ENCODE measurements at places on chromosomes 12 and 14. TPM values are rescaled to one million over a fixed set of nuclear protein-coding genes. Genes with fewer than 3 reads are reported as not detected.
A peak's percentile ranks its signal among the peaks of the same experiment; 100 is the strongest.

DNA sequence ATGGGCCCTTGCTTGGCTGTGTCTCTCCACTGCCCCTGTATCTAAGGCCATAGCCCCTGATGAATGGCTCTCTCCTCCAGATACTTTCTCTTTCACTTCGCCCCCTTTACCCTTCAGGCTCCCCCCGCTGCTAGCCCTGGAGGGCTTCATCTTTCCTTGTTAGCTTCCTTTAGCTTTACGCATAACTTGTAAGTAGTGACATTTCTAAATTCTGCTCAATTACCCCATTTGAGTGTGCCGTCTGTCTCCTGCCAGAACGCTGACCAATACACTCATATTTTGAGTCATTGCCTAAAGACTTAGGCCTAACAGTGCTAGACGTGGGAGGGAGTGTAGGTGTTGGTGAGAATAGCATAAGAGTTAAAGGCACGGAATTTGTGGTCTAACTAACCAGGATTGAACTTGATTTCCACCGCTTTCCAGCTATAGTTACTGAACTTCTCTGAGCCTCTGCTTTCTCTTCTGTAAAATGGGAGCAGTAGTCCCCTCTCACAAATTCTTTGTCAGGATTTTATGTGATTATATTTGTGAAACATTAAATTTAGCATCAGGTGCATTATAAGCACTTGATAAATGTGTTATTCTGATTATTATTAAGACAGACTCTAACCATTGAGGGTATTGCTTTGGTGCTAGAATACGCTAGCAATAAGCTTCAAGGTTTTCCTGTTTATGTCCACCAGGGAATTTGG, 129.3 kb downstream of the ZFP36L1 start:
- no peaks in the 10 kb centered on the region for H3K36me3 ChIP-seq
- peak overlapping the region; percentile 66 for H3K27ac ChIP-seq
- H3K4me3 ChIP-seq = peak overlapping the region; percentile 14
- H3K27me3 ChIP-seq = no peaks in the 10 kb centered on the region
- no peak for DNase-seq

- DNase-seq = no peak
- H3K27ac ChIP-seq = no peak overlapping the region
- no peak overlapping the region for H3K4me3 ChIP-seq
- no peaks in the 10 kb centered on the region for H3K27me3 ChIP-seq
Observed at GRCh38 chr12:62135553-62136200, 124.5 kb upstream of the USP15 start.

DNA sequence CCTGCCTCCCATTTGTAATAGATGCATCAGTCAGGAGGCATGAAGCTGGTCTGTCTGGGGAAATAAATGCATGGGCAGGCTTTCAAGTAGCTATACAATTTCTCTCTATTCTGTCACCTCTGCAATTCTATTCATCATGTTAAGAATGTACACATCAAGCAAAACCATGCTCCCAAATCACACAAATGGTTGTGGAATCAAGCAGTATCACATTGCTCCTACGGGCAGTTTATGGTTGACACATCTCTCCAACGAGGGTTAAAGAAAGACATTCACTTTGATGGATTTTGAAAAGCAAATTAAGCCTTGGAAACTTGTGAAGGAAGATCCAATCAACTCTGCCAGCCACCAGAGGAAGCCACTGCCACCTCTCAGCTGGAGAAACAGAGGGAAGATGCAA, 1277.4 kb upstream of the TMEM132C start:
- H3K4me1 ChIP-seq = no peaks in the 10 kb centered on the region
- no peak overlapping the region for H3K4me3 ChIP-seq
- H3K27ac ChIP-seq = no peak overlapping the region
- DNase-seq = no peak

- no peak for DNase-seq
- no peaks in the 10 kb centered on the region for H3K27me3 ChIP-seq
- no peaks in the 10 kb centered on the region for H3K4me1 ChIP-seq
- no peak overlapping the region for H3K27ac ChIP-seq
Observed at GRCh38 chr12:59023861-59024424, 103.6 kb upstream of the LRIG3 start.

DNA sequence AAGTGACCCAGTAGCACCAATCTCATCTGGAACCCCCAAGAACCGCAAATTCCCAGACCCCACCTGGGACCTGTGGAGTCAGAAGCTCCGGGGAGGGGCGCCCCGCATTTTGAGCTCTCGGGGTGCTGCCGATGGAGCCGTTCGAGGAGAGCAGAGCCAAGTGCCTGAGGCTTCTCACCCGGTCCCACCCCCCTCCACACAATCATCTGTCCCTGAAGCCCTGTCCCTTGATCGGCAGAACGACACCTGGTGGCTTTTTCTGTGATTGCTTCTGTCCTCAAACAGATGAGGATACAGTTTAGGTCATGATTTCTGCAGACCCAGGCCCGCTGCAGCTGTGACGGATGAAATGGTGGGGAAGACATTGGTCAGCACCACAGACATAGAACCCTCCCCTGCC, 74.7 kb downstream of the NOC4L start:
- no peaks in the 10 kb centered on the region for H3K27me3 ChIP-seq
- H3K4me3 ChIP-seq = no peak overlapping the region
- no peaks in the 10 kb centered on the region for H3K36me3 ChIP-seq
- H3K27ac ChIP-seq = no peak overlapping the region
- no peaks in the 10 kb centered on the region for H3K4me1 ChIP-seq

DNA sequence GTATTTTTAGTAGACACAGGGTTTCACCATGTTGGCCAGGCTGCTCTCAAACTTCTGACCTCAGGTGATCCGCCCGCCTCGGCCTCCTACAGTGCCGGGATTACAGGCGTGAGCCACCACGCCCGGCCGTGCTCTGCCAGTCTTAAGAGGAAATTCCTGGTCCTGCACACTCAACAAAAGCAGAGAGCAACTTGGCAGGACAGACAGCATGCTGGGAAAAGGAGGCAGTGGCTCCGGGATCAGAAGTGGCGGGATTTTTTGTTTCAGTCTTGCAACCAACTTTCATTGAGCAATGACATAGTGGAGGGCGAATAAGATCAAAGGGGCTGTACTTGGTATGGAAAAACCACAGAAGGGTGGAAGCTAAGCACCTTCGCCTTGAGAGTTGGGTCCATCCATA, 2.1 kb downstream of the CKAP4 start:
- H3K27ac ChIP-seq = peak overlapping the region; percentile 99
- H3K4me1 ChIP-seq = peaks cover 6% of the 10 kb centered on the region
- DNase-seq = peak; percentile 73
- H3K27me3 ChIP-seq = no peaks in the 10 kb centered on the region
- H3K36me3 ChIP-seq = no peaks in the 10 kb centered on the region

GRCh38 chr12:70487440-70487839, 121.3 kb downstream of the KCNMB4 start:
- H3K27me3 ChIP-seq = no peaks in the 10 kb centered on the region
- H3K4me3 ChIP-seq = no peak overlapping the region
- H3K36me3 ChIP-seq = no peaks in the 10 kb centered on the region
- H3K27ac ChIP-seq = no peak overlapping the region
- no peak for DNase-seq

DNA sequence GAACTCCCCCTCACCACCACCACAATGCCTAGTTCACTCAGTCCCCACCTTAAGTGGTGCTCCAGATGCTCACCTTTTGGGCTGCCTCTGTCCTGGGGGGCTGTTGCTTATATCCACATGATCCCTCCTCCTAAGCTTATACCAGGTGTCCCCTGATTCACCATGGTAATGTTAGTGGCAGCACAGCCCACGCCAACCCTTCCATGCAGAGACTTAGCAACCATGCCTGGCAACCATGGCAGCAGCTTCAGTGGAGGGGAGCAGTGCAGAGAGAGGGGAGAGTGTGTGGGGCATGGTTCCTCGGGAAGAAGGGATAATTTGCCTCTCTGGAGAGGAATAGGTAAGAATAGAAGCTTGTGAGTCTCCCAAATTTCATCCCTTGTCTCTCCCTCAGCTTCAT, 1.2 kb upstream of the DDN start:
- no peak for DNase-seq
- H3K4me3 ChIP-seq = no peak overlapping the region
- H3K36me3 ChIP-seq = peaks cover 43% of the 10 kb centered on the region
- peaks cover 37% of the 10 kb centered on the region for H3K4me1 ChIP-seq

- H3K4me1 ChIP-seq = no peaks in the 10 kb centered on the region
- no peak overlapping the region for H3K4me3 ChIP-seq
- peaks cover 35% of the 10 kb centered on the region for H3K36me3 ChIP-seq
Observed at GRCh38 chr12:53191096-53191884, 10.6 kb upstream of the CSAD start.

GRCh38 chr12:111121840-111122239, 201.5 kb upstream of the MYL2 start:
- H3K4me1 ChIP-seq = no peaks in the 10 kb centered on the region
- H3K27me3 ChIP-seq = no peaks in the 10 kb centered on the region

DNA sequence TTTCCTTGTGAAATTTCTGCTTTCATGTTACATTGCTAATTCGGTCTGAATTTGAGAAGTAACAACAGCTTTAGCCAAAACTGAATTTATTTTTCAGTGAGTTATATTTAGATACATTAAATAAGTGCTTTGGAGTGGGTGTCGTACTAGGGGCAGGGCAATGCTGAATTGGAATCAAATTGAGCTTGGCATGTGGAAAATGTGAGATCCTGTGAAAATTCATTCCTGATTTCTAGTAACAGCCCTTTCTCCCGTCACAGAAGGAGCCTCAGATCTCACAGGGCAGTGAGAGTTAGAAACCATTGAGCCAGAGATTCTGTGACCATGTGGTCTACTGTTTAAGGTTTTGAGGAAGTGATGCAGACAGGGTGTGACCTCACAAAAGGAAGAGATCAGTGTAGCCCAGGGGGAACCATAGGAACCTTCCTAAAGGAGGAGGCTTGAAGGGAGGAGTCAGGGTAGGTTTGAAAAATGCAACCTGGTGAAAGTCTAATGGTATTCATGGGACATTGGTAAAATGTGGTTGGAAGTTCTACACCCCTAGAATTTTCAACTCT, 1136.8 kb downstream of the AACS start:
- H3K4me3 ChIP-seq = no peak overlapping the region
- no peaks in the 10 kb centered on the region for H3K4me1 ChIP-seq

- H3K27ac ChIP-seq = no peak overlapping the region
- no peaks in the 10 kb centered on the region for H3K36me3 ChIP-seq
- H3K4me1 ChIP-seq = no peaks in the 10 kb centered on the region
- no peaks in the 10 kb centered on the region for H3K27me3 ChIP-seq
Observed at GRCh38 chr14:72291908-72292688, 359.9 kb downstream of the RGS6 start.

DNA sequence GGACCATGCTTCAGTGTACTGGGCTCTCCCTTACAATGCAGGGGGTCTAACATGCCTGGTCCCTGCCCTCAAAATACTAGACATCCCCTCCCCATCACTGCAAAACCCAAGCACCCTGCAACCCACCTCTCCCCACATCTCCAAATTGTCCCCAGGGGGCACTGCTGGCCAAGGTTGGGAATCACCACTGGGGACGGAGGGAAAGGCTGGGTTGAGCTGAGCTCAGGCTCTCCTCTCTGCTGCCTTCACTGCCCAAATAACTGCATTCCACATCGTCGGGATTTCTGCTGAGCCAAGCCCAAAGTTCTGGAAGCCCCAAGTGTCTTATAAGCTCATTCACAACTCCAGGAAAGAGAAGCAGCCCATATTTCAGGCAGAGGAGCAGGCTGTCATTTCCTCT, 69.6 kb downstream of the NT5DC3 start:
- no peak overlapping the region for H3K4me3 ChIP-seq
- no peaks in the 10 kb centered on the region for H3K27me3 ChIP-seq
- H3K36me3 ChIP-seq = no peaks in the 10 kb centered on the region

DNA sequence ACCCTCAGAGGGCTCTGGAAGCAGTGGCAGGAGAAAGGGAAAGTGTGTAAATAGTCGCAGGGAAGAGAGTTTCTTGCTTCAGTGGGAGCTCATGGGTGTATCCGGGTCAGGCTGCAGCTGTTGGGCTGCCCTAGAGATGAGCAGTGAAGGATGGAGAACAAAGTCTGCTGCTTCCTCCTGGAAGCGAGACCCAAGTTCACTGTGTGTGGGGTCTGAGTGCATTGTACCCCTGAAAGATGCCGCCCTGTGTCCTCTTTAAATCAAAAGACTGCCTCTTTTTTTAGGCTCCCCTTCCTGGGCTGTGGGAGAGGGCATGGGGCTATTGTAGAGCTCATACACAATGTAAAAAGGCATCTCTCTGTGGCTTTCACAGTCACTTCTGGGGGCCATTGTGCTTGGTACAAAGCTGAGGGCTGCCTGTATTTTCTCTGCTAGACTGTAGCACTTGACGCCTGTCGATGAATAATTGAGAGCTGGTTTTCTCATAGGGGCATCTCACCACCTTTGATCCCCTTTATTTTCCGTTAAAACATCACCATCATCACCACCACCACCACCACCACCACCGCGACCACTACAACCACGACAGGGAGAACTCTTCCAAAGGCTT, 16.7 kb downstream of the CHST11 start:
- H3K36me3 ChIP-seq = no peaks in the 10 kb centered on the region
- peak; percentile 71 for DNase-seq
- no peaks in the 10 kb centered on the region for H3K27me3 ChIP-seq
- H3K27ac ChIP-seq = peak overlapping the region; percentile 17
- H3K4me1 ChIP-seq = peaks cover 18% of the 10 kb centered on the region
- no peak overlapping the region for H3K4me3 ChIP-seq

DNA sequence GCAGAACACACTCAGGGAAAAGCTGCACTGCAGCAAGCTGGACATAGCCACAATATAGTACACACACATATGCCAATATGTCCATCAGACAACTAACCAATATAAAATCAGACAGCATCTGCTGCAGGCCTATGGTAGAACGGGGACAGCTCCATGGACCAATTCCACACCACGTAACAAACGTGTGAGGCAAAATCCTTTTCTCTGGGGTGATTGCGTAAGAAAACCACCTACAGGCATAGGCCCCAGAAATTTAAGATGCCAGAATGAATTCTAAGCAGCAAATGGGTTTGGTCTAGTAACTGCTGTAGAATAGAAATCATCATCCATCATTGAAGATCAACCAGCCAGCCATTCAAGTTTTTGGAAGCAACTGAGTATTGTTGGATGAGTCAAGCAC, 368.9 kb upstream of the TMPO start:
- no peak overlapping the region for H3K27ac ChIP-seq
- H3K4me1 ChIP-seq = no peaks in the 10 kb centered on the region
- no peak for DNase-seq
- H3K27me3 ChIP-seq = no peaks in the 10 kb centered on the region
- H3K4me3 ChIP-seq = no peak overlapping the region

DNA sequence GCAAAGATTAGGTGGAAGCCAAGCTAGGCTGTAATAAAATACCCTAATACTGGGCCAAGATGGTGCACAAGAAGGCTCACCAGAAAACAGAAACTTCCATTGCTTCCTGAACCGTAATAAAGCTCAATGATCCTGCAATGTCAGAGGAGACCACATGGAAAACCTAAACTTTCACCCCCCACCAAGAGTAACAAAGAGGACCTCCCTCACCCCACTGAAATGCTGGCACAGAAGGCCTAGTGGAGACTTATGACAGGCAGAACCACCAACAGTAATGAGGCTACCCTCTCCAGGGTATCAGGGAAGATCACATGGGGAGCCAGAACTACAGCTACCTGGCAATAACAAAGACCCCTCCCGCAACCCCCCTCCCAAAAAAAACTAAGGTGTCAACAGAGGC, 43.1 kb downstream of the CEP83 start:
- H3K27ac ChIP-seq = no peak overlapping the region
- no peak for DNase-seq
- H3K36me3 ChIP-seq = no peaks in the 10 kb centered on the region
- H3K4me1 ChIP-seq = no peaks in the 10 kb centered on the region

GRCh38 chr12:18313306-18313705, 52.0 kb downstream of the PIK3C2G start:
- no peak for DNase-seq
- H3K27me3 ChIP-seq = no peaks in the 10 kb centered on the region
- H3K4me1 ChIP-seq = no peaks in the 10 kb centered on the region
- no peaks in the 10 kb centered on the region for H3K36me3 ChIP-seq
- H3K27ac ChIP-seq = no peak overlapping the region
- no peak overlapping the region for H3K4me3 ChIP-seq

The BDKRB2 gene
- 12.4 TPM for total RNA-seq

The MAPKAPK5 gene
- total RNA-seq = 122 TPM

The AICDA gene
- 5.4 TPM for total RNA-seq

The PRB2 gene
- not detected for total RNA-seq
